Fibroblast of pulmonary artery (primary cell): ENCODE measurements at places on chromosomes 11 and 22.
A peak's percentile ranks its signal among the peaks of the same experiment; 100 is the strongest.

GRCh38 chr22:38051900-38052862, 5.0 kb upstream of the PICK1 start:
- peak; percentile 75 for DNase-seq

GRCh38 chr22:29816128-29816527, 21.9 kb downstream of the ASCC2 start:
- no peak for DNase-seq

- peak; percentile 51 for DNase-seq
Observed at GRCh38 chr11:128725630-128726319, 31.9 kb downstream of the FLI1 start.

DNA sequence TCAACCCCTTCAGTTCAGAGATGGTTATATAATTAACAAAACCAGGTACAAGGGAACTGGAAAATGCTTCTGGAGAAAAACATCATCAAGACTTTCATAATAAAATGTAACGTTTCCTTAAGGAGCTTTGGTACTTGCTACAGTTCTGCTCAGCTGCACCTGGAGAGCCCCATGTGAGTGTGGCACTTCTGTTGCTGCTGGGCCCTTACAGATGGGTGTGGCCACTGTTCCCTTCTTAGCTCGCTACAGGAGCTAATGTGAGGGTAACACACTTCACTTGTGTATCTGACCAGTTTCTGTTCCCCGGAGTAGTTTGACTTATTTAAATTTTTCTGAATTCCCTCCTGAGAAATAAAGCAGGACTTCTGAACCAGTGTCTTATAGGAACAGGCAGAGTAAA, 4.0 kb downstream of the POU2AF3 start:
- DNase-seq: no peak

DNA sequence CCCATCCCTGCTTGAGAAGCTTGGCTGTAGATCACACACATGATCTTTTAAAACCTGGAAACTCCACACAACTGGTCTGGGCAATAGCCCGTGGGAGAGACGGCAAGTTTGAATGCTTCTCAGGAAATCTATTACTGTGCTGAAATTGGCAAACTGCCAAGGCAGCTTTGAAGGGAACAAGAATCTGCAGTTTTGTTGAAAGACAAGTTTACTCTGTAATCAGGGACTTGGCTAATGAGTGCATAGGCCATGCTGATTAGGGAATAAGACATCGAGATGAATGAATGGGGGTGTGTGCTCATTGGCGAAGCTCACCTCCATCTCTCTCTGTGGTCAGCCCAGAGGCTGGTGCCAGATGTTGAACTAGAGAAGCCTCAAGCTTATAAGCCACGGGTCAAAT, 218.8 kb downstream of the HIPK3 start:
- peak; percentile 91 for DNase-seq

- peak; percentile 52 for DNase-seq
Observed at GRCh38 chr11:36023922-36024321, 80.1 kb downstream of the LDLRAD3 start.

- no peak for DNase-seq
Observed at GRCh38 chr11:41479179-41479578, 19.7 kb upstream of the LRRC4C start.

DNA sequence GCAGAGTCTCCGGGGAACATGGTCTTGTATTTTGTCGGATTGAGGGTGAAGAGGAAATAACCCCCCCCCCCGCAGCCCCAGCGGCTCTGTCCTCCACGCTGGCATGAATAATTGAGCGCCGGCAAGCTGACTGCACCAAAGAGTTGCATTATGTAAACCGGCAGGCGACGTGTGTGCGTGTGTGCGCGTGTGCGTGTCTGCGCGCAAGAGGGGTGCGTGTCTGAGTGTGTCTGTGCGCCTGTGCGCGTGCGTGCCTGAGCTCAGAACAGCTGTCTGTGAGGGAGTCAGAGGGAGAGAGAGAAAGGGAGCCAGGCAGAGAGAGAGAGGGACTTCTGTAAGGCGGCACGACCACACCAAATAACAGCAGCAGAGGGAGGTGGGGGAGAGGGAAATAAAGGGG, 94.4 kb downstream of the SCN3B start:
- peak; percentile 72 for DNase-seq

DNA sequence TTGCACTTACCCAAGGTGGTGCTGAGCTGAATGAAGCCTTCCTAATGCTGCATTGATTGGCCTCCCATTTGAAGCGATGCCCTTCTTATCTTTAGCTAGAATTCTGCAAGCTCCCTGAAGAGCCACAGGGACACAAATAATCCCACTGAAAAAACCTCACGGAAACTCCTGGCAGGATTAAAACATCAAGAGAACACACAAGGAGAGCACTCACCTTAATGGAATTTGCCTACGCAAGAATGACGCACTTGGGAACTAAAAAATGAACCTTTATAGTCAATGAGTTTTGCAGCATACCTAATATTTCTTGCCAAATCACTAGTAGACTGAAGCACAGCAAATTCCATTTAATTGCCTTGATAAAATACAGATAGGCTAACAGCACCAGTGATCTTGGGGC, 232.8 kb upstream of the UBASH3B start:
- DNase-seq: peak; percentile 23

DNA sequence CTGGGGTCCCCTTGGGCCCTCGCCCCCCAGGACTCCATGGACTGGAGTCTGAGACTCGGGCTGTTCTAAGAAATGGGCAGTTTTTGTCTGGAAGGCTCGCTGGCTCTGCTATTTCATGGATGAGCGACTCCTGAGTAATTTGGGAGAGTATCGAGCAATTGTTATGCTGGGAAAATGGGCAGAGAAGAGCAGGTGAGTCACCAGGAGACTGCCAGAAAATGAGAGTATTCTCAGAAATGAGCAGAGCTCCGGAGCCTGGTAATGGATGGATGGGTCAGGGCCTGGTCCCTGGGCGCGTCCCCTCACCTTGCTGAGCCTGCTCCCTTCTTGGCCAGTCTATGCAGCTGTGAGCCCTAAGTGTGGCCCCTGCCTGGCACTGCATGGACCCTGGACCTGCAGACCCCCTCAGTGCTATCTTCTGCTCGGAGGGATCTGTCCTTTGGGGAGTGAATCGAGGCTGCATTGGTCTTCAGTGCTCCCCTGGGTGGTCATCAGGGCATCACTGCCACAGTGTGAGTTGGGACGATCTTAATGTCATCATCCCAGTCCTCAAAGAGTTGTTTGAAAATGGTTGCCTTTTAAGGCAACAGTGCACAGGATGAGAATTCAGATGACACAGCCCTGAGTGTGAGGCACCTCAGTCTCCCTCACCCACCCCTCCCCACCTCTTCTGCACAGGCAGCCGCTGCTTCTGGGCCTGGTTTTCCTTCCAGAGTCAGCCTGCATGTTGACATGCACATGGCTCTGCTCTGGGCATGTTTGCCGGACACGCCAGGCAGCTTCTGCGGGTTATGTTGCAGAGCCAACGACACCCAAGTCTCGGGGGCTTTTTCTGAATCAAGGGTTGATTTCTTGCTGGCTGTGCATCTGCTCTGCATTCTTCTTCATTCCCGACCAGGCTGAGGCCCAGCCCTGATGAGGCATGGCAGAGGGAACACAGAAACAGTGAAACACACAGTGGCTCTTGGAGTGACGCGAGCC, 519.0 kb downstream of the TBC1D22A start:
- peak; percentile 11 for DNase-seq

GRCh38 chr22:35910926-35911325, 117.7 kb downstream of the RBFOX2 start:
- no peak for DNase-seq

GRCh38 chr22:18091916-18092526, 14.2 kb downstream of the PEX26 start:
- peak; percentile 88 for DNase-seq

DNA sequence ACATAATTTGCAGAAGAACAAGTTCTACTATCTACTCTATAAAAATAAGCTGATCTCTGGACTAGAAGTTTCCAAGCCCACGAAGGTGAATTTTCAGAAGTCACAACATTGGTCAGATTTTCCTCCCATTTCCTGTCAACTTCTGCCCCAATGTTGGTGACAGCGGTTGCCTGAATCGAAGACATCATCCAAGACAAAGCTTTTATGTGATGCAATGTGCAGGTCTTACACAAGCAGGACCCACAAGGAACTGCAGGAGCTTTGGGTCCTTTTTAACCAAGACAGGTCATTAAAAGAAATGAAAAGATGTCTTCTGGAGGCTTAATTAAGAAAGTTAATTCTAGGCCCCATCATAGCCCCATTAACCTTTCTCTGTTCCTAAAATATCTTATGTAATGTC, 125.6 kb upstream of the BLID start:
- no peak for DNase-seq

GRCh38 chr11:128282053-128282452, 305.3 kb downstream of the ETS1 start:
- no peak for DNase-seq
